ENCODE measurements at places on chromosomes 4 and X. TPM values are rescaled to one million over a fixed set of nuclear protein-coding genes. Genes with fewer than 3 reads are reported as not detected.

SSX1 gene
- 0.13 TPM for total RNA-seq

- H3K36me3 ChIP-seq = no peaks in the 10 kb centered on the region
Measured at GRCh38 chrX:106177106-106177981, 9.2 kb downstream of the PWWP3B start.

- H3K27me3 ChIP-seq = no peaks in the 10 kb centered on the region
- no peaks in the 10 kb centered on the region for H3K4me1 ChIP-seq
- peak overlapping the region; percentile 34 for H3K27ac ChIP-seq
- H3K36me3 ChIP-seq = no peaks in the 10 kb centered on the region
Measured at GRCh38 chr4:124104628-124105027, 607.9 kb downstream of the ANKRD50 start.

DNA sequence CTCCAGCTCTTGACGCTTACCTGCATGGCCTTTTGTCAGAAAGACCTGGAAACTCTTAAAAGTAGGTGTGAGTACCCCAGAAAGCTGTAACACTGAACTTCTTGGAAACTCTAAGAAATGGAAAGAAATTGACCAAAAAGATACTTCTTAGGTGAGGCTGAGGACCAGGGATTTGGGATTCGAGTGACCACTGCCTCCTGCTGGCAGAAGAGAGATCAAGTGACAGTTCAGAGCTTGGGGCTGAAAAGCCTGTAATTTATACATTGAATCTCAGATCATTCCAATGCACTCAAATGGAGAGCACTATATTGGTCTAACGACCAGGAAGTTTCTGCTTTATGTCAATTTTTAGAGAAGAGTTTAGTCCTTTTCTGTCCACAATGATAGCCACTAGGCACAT lies 204.6 kb downstream of the PDGFRA start:
- DNase-seq = no peak
- no peak overlapping the region for H3K27ac ChIP-seq
- no peaks in the 10 kb centered on the region for H3K4me1 ChIP-seq

GRCh38 chr4:8939840-8940742 lies 68.5 kb upstream of the HMX1 start:
- H3K27me3 ChIP-seq = no peaks in the 10 kb centered on the region
- no peak overlapping the region for H3K4me3 ChIP-seq
- H3K27ac ChIP-seq = no peak overlapping the region

DNA sequence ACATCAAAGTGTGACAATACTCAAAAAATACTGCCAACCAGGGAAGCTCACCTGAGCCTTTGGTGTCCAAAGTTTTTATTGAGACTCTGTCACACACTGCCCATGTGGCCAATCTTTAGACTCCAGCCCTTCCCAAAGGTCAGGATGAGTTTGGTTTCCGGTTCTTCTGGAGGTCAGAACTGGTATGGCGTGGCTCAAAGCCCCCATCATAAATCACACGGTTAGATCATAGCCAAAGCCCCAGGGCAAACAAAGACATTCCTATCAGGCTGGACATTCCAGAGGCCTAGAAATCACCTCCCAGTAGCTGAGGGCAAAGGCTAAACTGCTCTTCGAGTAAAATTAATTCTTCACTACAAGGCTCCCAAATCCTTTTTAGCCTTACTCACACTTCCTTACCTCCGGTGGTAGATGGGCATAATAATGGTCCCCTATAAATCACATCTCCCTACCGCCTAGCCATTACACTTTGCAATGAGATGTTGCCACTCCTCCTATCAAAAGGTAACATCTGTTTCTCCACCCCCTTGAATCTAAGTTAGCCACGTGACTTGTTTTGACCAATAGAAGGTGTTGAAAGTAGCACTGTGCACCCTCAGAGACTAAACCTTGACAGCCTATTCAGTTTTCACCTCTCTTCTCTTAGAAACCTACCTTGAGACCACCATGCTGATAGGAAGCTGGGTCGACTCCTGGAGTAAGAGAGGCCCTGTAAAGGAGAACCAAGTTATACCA lies 137.8 kb upstream of the DUSP21 start:
- DNase-seq = no peak
- no peaks in the 10 kb centered on the region for H3K27me3 ChIP-seq
- no peak overlapping the region for H3K27ac ChIP-seq
- H3K4me1 ChIP-seq = no peaks in the 10 kb centered on the region

ZNF182 gene
- total RNA-seq = 11.1 TPM

DNA sequence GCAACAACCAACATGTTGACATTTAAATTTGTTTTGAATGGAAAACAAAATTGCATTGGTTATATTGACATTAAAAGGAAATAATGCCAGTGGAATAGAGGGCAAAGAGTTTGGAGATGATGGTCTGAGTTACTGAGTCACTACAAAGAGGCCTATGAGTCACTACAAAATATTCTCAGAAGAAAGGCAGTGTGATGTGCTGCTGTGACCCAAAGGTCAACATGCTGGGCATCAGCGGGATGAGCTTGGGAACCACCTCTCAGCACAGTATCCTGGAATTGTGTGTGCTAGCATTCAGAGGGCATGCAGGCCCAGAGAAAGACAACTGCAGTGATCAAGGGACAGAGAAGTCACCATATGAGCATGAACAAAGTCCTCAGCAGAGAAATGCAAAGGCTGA lies 2.8 kb downstream of the CMC4 start:
- H3K36me3 ChIP-seq = peaks cover 6% of the 10 kb centered on the region
- DNase-seq = no peak
- H3K27me3 ChIP-seq = no peaks in the 10 kb centered on the region
- no peak overlapping the region for H3K4me3 ChIP-seq
- peaks cover 25% of the 10 kb centered on the region for H3K4me1 ChIP-seq
- no peak overlapping the region for H3K27ac ChIP-seq

PIN4 gene
- 11.5 TPM for total RNA-seq

- H3K27me3 ChIP-seq = no peaks in the 10 kb centered on the region
- H3K4me3 ChIP-seq = no peak overlapping the region
- H3K27ac ChIP-seq = no peak overlapping the region
- no peaks in the 10 kb centered on the region for H3K36me3 ChIP-seq
- DNase-seq = no peak
Measured at GRCh38 chr4:185405296-185405999, 8.8 kb downstream of the ANKRD37 start.

IRF2 gene
- total RNA-seq = 16.2 TPM

XAGE1A gene
- not detected for total RNA-seq

- no peak for DNase-seq
- no peak overlapping the region for H3K27ac ChIP-seq
- H3K4me3 ChIP-seq = no peak overlapping the region
- no peaks in the 10 kb centered on the region for H3K36me3 ChIP-seq
- no peaks in the 10 kb centered on the region for H3K27me3 ChIP-seq
Measured at GRCh38 chr4:112316360-112316759, 19.2 kb downstream of the ALPK1 start.

- no peak for DNase-seq
- H3K27me3 ChIP-seq = no peaks in the 10 kb centered on the region
- no peaks in the 10 kb centered on the region for H3K36me3 ChIP-seq
- no peaks in the 10 kb centered on the region for H3K4me1 ChIP-seq
- H3K27ac ChIP-seq = no peak overlapping the region
Measured at GRCh38 chr4:138790706-138791340, 224.8 kb upstream of the NOCT start.

- H3K36me3 ChIP-seq = no peaks in the 10 kb centered on the region
- H3K27ac ChIP-seq = no peak overlapping the region
- no peak for DNase-seq
- H3K27me3 ChIP-seq = no peaks in the 10 kb centered on the region
- H3K4me1 ChIP-seq = no peaks in the 10 kb centered on the region
Measured at GRCh38 chr4:71110499-71110898, 117.0 kb downstream of the DCK start.

HTN3 gene
- total RNA-seq = not detected

FAM184B gene
- total RNA-seq = 0.03 TPM

- DNase-seq = no peak
- no peaks in the 10 kb centered on the region for H3K4me1 ChIP-seq
- no peak overlapping the region for H3K27ac ChIP-seq
- H3K4me3 ChIP-seq = no peak overlapping the region
Measured at GRCh38 chr4:139617702-139618490, 47.7 kb upstream of the MGST2 start.

FAM149A gene
- total RNA-seq = 0.13 TPM

DNA sequence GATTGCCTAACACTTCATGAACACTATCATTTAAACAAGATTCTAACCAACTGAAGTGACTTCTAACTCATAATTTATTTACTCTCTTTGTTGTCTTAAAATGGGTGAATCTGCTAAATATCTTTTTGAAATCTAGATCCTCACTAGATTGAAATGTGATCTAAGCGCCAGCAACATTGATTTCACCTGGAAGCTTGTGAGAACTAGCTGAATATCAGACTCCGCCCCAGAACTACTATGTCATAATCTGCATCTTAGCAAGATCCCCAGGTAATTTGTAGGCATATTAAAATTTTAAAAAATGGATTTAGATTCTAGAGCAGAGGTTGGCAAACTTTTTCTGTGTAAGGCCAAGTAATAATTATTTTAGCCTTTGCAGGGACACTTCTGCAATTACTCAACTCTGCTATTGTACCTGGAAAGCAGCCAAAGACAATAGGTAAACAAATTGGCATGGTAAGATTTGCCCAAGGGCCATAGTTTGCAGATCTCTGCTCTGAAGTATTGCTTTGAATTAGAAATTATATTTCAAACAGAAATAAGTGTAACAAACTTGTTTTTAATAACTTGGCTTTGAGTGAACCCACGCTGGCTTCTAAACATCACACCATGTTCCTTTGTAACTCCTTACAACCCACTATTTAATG lies 121.5 kb downstream of the REELD1 start:
- no peak overlapping the region for H3K27ac ChIP-seq
- H3K36me3 ChIP-seq = no peaks in the 10 kb centered on the region
- H3K4me1 ChIP-seq = no peaks in the 10 kb centered on the region
- no peak for DNase-seq
- no peaks in the 10 kb centered on the region for H3K27me3 ChIP-seq

DNA sequence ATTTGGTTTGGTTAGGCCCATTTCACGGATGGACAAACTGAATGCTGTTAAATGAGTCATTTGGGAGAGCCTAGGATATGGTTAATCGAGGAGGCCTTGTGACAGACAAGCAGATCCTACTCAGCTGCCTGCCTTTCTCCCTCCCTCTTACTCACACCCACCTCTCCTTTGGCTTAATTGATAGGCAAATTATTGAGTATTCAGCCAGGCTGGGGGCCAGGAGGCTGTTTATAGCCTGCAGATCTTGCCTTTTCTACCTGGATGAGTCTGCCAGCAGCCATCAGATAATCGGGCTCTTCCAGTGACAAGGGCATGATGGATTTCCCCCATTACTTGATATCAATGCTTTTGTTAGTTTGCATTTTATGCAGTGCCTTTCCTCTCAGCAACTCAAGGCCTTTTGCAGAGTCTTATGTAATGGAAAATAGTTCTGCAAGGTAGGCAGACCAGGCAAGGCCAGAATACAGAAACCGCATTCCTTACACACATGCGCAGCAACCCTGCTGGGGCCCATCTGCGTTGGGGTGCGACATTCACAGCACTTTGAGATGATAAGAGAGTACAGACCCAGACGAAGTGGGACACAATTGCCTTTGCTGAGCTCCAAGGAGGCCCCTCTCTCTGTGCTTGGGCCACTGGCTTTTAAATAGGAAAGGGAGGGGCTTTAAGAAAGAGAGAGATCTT lies 96.2 kb upstream of the ATP6AP2 start:
- no peaks in the 10 kb centered on the region for H3K36me3 ChIP-seq
- H3K4me1 ChIP-seq = no peaks in the 10 kb centered on the region
- no peak overlapping the region for H3K4me3 ChIP-seq

TMEM154 gene
- 0.15 TPM for total RNA-seq

HAND2 gene
- 0.31 TPM for total RNA-seq

MAGEC1 gene
- not detected for total RNA-seq

DNA sequence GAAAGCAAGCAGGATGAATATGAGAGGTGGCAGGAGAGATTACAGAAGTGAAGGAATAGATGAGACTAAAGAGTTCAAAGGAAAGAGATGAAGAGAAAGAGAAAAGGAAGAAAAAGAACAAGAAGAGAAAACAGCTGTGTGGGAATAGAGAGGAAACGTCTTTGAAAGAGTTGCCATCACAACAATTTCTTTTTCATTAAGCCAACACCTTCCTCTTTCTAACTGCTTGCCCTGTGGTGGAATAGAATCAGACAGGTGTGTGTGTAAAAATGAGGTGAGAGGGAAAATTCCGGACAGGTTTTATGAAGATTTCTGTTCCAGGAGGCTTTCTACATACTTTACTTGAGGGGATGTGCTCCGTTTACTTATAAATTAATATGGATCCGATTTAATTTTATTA lies 28.8 kb downstream of the DTHD1 start:
- no peak overlapping the region for H3K27ac ChIP-seq
- no peaks in the 10 kb centered on the region for H3K4me1 ChIP-seq
- no peaks in the 10 kb centered on the region for H3K27me3 ChIP-seq
- H3K4me3 ChIP-seq = no peak overlapping the region
- DNase-seq = no peak

DNA sequence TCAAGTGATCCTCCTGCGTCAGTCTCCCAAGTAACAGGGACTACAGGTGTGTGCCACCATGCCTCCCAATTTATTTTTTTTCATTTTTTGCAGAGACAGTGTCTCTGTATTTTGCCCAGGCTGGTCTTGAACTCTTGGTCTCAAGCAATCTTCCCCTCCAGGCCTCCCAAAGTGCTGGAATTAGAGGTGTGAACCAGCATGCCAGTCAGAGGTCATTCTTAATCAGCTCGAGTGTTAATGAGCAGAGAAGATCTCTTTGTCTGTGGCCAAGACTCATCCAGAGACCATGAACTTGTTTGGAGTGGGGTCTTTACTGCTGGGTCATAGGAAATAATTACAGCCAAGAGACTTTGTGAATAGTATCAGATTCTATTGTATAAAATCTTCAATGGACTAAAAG lies 99.2 kb upstream of the AP1S2 start:
- no peak for DNase-seq
- H3K27me3 ChIP-seq = no peaks in the 10 kb centered on the region
- H3K36me3 ChIP-seq = no peaks in the 10 kb centered on the region
- H3K4me3 ChIP-seq = no peak overlapping the region
- H3K27ac ChIP-seq = no peak overlapping the region

SPACA5 gene
- not detected for total RNA-seq

GRCh38 chr4:143178923-143179322 lies 5.8 kb upstream of the USP38 start:
- no peak overlapping the region for H3K27ac ChIP-seq
- DNase-seq = no peak
- no peaks in the 10 kb centered on the region for H3K27me3 ChIP-seq
- no peak overlapping the region for H3K4me3 ChIP-seq
- H3K4me1 ChIP-seq = no peaks in the 10 kb centered on the region

PDGFC gene
- 14.5 TPM for total RNA-seq

Data from Panc1 (cell line).